ENCODE measurements at places on chromosomes 2 and 18.

DNA sequence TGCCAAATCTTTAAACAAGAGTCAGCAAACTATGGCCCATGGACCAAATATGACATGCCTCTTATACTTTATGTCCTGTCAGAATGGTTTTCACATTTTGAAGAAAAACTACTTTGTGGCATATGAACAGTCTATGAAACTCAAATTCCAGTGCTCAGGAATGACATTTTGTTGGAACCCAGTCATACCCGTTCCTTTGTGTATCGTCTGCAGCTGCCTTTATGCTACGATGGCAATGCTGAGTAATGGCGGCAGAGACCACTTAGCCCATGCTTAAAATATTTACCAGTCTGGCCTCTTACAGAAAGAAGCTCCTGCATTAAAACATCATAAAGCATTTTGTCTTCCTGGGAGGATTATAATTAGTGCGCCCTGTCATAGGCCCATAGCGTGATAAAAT is 140.5 kb upstream of the FHL2 start:
- no peak for DNase-seq

- DNase-seq, result no peak
Measured at GRCh38 chr2:236998236-236998635, 87.5 kb upstream of the COPS8 start.

GRCh38 chr2:177303939-177304338 is 39.4 kb upstream of the NFE2L2 start:
- DNase-seq, result no peak

DNA sequence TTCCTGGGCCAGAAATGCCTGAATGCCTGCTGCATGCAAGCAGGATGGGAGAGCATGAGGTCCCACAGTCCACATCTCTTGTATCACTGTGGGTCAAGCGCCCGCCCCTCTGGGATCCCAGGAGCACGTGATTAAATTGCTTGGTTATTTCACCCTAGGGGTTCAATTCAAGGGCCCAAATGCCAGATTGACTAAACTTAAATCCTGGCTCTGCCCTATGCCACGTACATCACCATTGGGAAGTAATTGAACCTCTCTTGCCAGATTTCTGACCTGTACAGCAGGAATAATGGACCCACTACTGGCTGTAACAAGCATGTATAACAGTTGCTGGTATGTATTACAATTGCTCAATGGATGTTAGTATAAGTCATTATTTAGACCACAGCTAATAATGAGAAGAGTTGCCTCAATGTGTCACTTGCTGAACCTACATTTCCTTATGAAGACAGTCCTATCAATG is 19.9 kb downstream of the FHL2 start:
- no peak for DNase-seq

DNA sequence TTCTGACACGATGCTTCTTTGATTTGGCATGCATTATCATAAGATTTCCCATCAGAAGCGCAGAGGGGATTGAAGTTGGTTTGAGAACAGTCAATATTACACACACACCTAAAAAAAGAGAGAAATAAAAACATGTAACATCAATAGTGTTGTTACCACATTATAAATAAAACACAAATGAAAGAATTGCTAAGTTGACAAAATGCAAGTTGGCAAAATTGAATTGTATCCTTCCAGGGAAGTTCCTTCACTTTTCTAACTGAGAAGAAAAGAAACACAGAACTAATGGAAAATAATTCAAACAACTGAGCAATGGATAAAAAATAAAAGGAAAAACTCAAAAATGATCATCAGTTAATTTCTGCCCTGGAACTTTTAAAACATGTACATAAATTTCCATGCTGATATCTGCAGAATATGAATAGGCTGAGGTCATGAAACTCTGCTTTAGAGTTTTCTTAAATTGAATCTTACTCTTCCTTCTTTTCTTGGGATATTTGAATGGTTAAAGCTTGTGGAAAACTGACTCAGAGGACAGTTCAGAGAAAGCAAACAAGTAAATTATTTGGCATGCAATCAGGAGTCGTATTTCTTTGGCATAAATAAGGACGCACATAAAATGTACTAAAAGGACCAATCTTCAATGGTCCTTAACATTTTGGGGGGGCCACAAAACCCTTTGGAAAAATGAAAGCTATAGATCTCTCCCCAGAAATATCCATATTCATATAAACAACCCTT is 152.4 kb upstream of the CAVIN2 start:
- no peak for DNase-seq

GRCh38 chr2:1736045-1736444 is 8.3 kb downstream of the PXDN start:
- no peak for DNase-seq
